Activated CD4-positive, CD25-positive, alpha-beta regulatory T cell treated with anti-CD3 and anti-CD28 coated beads, Interleukin-2, amount 50 U/mL, for 16 hours (primary cell): ENCODE measurements at places on chromosomes 4 and X.

- DNase-seq, result no peak
Measured at GRCh38 chrX:118935352-118935751, 39.1 kb upstream of the LONRF3 start.

- no peak for DNase-seq
Measured at GRCh38 chr4:3284734-3285557, 7.9 kb upstream of the RGS12 start.

DNA sequence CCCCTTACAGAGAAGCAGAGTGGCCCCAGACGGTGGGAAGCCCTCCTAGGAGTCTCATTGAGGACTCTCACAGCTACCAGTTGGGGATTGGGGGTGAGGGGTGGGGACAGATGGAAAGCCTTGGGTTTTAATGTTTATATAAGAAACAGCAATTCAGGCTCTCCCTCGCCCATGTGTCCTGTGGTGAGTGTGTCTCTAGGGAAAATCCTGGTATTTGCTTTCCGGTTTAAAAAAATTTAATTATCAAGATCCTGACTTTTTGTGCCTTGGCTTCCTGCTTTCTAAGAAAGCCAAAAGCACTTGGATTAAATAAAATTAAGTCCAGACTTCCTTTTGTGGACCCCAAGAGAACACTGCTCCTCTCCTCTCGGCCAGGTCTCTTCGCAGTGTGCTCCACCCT, 93.8 kb downstream of the SOWAHB start:
- DNase-seq, result no peak

DNA sequence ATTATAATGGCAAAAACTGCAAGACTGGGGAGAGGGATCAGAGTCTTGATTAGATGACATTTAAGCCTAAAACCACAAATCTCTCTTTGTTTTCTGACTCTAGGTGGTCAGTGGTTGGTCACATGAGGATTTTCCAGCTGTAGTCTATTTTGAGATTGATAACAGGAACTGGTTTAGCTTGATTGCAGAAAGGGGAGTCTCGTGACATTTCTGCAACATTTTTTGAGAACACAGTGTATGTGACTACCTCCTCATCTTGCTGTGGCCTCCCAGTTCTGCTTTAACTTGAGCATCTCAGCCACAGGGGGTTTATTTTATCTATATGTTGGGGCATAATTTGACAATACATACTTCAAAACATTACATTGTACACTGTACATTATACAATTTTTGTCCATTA, 726.4 kb upstream of the MAGEB2 start:
- no peak for DNase-seq

- no peak for DNase-seq
Measured at GRCh38 chrX:275967-276580, 5.1 kb upstream of the PLCXD1 start.
